ENCODE measurements at places on chromosomes 3 and 15.

- peaks cover 4% of the 10 kb centered on the region for H3K27me3 ChIP-seq
- no peaks in the 10 kb centered on the region for H3K4me1 ChIP-seq
- no peaks in the 10 kb centered on the region for H3K36me3 ChIP-seq
- no peak for DNase-seq
Measured at GRCh38 chr3:24012589-24013269, 67.6 kb downstream of the NR1D2 start.

GRCh38 chr15:67777773-67778172 lies 47.5 kb upstream of the SKOR1 start:
- DNase-seq, result no peak
- H3K4me1 ChIP-seq, result no peaks in the 10 kb centered on the region
- H3K4me3 ChIP-seq, result no peak overlapping the region
- H3K27me3 ChIP-seq, result no peaks in the 10 kb centered on the region
- peaks cover 2% of the 10 kb centered on the region for H3K36me3 ChIP-seq

GRCh38 chr3:130894130-130894985 lies 474 bp downstream of the ATP2C1 start:
- peaks cover 55% of the 10 kb centered on the region for H3K4me1 ChIP-seq
- peak; percentile 33 for DNase-seq
- H3K27me3 ChIP-seq, result no peaks in the 10 kb centered on the region
- no peaks in the 10 kb centered on the region for H3K36me3 ChIP-seq
- H3K4me3 ChIP-seq, result peak overlapping the region; percentile 92
- H3K27ac ChIP-seq, result peak overlapping the region; percentile 84

DNA sequence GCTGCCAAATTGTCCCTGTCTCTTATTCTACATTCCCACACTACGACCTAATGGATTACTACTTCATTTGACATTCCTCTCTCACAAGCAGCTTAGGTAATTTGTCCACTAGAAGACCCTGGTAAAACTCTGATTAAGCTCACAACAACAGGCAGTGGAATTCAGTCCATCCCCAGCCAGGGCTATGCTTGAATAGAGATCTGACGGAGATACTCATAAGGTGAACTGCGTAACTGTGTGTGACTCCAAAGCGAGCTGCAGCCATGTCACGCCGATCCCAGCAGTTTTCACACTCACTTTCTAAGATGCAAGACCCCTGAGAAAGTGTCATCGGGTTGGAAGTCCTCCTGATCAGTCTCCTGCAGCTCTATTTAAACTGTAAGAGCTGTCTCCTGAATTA lies 25.7 kb upstream of the ROBO2 start:
- no peaks in the 10 kb centered on the region for H3K27me3 ChIP-seq
- H3K27ac ChIP-seq, result no peak overlapping the region
- no peak for DNase-seq

GRCh38 chr3:67302489-67302888 lies 304.4 kb downstream of the KBTBD8 start:
- no peaks in the 10 kb centered on the region for H3K36me3 ChIP-seq
- no peaks in the 10 kb centered on the region for H3K27me3 ChIP-seq
- no peak overlapping the region for H3K4me3 ChIP-seq
- no peak for DNase-seq

DNA sequence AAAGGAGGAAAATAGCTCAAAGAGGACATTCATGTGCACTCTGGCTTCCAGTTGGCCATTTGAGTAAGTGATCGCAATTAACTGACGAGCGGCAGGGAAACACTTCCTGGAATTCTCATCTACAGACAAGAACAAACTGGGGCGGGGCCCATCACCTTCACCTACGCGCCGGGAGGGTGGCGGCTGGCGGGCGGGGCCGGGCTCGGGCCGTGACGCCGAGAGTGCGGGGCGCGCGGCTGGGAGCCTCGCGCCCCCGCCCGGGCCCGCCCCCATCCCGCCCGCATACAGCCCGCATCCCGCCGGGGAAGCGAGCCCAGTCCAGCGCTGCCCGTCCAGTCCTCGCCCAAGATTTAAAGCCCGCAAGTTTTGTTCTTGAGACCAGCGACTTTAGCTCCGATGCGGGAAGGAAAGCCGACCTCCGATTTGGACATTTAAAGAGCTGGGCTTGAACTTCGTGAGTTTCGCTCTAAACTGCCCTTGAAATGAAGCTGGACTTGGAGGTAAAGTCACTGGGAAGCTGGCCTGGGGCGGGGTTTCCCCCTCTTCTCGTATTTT lies at the start of gene B3GNT5:
Gene B3GNT5, plus strand, starts transcription at position 281 of the 555 bp plus-strand sequence. CDS start 16,546 bp downstream, outside the sequence.
- H3K4me3 ChIP-seq, result peak within 1 kb of the TSS; percentile 81
- peak within 1 kb of the TSS; percentile 52 for H3K27ac ChIP-seq
- peaks cover 3% of the 10 kb centered on the region for H3K36me3 ChIP-seq
- peaks cover 18% of the 10 kb centered on the region for H3K4me1 ChIP-seq
- peak; percentile 11 for DNase-seq
